ENCODE measurements at places on chromosomes 5 and 9. TPM values are rescaled to one million over a fixed set of nuclear protein-coding genes. Genes with fewer than 3 reads are reported as not detected.

The CCNO gene
- 7.6 TPM for total RNA-seq

The FOXD4 gene
- total RNA-seq: 0.35 TPM

The SUSD3 gene
- total RNA-seq: 2.8 TPM

The NR2F1-AS1 gene
- 1.9 TPM for total RNA-seq

The GNA14 gene
- total RNA-seq: 1.2 TPM

The ZFR gene
- total RNA-seq: 19.8 TPM

The RNF183 gene
- 0.16 TPM for total RNA-seq

The CACNA1B gene
- 0.26 TPM for total RNA-seq

The PCDHGA9 gene
- 2.6 TPM for total RNA-seq

The ECM2 gene
- 0.60 TPM for total RNA-seq

The GOLGA2 gene
- 57.6 TPM for total RNA-seq

The STARD4 gene
- 2.8 TPM for total RNA-seq

The C9orf153 gene
- total RNA-seq: not detected

The PLPP1 gene
- 16.8 TPM for total RNA-seq

The CER1 gene
- not detected for total RNA-seq

The UGT3A1 gene
- not detected for total RNA-seq

The HTR4 gene
- not detected for total RNA-seq

The COL5A1 gene
- total RNA-seq: 17.3 TPM

The SAPCD2 gene
- 0.97 TPM for total RNA-seq

The CDKN2B-AS1 gene
- total RNA-seq: 0.24 TPM

The ZNF454 gene
- total RNA-seq: 1.4 TPM

The ANKH gene
- 33.9 TPM for total RNA-seq

The ORM2 gene
- total RNA-seq: 3.1 TPM
